ENCODE measurements at places on chromosomes 3 and 15.

- DNase-seq: peak; percentile 20
These were observed 291.0 kb downstream of the TBL1XR1 start for GRCh38 chr3:176906046-176906905.

- DNase-seq: no peak
These were observed 18.9 kb upstream of the ATP8B4 start for GRCh38 chr15:50137893-50138292.

DNA sequence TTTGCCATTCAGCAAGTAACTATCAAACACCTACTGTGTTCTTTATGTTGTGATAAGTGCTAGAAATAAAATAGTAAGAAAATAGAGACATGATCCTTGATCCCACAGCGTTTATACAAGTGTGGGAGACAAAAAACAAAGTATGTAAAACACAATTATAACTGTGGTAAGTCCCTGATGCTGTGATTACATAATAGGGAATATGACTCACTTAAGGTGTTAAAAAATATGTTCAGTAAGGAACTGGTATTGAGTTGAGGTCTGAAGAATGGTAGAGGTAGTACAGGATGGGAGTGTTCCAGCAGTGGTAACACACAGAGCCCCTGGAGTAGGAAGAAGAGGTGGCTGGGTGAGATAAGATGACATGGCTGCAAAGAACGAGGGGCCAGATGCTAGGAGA lies 132.1 kb upstream of the TMC3 start:
- no peak for DNase-seq

GRCh38 chr3:71384837-71385716 lies 198.5 kb downstream of the FOXP1 start:
- no peak for DNase-seq

GRCh38 chr15:92322566-92323355 lies 70.9 kb upstream of the ST8SIA2 start:
- DNase-seq: no peak

DNA sequence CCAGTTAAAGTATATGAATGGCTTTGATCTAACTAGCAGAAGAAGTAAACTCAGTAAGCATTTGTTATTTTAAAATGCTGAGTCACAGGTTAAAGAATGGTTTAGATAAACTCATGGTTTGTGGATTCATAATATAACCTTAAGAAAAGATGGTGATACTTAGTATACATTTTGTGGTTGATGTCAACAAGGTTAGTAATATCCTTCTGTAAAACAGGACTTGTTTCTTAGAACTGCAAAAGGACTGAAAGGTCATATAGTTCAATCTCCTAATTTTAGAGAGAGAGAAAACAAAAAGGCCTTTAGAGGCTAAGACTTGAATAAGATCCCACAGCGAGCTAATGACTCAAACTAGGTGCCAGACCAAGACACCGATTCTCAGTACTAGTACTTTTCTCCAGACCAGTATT lies 50.0 kb downstream of the STRIT1 start:
- no peak for DNase-seq

GRCh38 chr3:95218484-95218883 lies 1155.6 kb downstream of the NSUN3 start:
- DNase-seq: no peak

- DNase-seq: peak; percentile 81
These were observed 124.6 kb downstream of the ARRDC4 start for GRCh38 chr15:98085003-98085639.

GRCh38 chr3:148840451-148840850 lies 12.8 kb downstream of the CPB1 start:
- DNase-seq: no peak

GRCh38 chr15:84750583-84751092 lies 2.2 kb downstream of the ZNF592 start:
- DNase-seq: no peak

GRCh38 chr3:147191795-147192385 lies 214.5 kb downstream of the ZIC4 start:
- peak; percentile 45 for DNase-seq

DNA sequence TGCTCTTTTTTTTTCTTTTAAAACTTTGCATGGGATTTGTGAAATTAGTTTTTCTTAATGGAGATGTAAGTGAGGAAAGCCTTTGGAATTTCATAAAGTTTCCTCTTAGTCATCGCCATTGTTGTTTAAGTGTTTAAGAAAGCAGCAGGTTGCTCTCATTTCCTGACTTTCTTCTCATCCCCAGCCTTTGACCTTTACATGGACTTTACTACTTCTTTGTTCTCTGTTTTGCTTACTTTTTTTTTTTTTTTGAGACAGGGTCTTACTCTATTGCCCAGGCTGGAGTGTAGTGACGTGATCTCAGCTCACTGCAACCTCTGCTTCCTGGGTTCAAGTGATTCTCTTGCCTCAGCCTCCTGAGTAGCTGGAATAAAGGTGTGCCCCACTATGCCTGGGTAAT lies 38.6 kb downstream of the FBXL2 start:
- peak; percentile 43 for DNase-seq

- DNase-seq: no peak
These were observed 707.3 kb downstream of the SI start for GRCh38 chr3:164370970-164371369.

DNA sequence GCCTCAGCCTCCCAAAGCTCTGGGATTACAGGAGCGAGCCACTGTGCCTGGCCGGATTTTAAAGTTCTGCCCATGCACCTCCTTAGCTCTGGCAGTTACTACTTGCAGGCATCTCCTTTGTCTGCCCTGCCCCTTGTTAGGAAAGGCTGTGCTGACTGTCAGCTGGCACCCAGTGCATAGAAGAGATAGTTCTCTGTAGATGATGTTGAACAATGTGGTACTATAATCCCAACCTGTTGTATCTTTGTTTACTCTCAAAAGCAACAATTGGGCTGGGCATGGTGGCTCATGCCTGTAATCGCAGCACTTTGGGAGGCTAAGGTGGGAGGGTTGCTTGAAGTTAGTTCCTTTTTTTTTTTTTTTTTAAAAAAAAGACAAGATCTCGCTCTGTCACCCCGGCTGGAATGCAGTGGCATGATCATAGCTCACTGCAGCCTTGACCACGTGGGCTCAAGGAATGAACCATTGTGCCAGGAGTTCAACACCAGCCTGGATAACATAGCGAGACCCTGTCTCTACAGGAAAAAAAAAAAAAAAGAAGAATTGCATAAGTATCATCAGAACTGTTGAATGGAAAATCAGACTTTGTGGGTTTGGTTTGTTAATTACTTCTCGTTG lies 30.6 kb downstream of the FLNB start:
- DNase-seq: no peak

DNA sequence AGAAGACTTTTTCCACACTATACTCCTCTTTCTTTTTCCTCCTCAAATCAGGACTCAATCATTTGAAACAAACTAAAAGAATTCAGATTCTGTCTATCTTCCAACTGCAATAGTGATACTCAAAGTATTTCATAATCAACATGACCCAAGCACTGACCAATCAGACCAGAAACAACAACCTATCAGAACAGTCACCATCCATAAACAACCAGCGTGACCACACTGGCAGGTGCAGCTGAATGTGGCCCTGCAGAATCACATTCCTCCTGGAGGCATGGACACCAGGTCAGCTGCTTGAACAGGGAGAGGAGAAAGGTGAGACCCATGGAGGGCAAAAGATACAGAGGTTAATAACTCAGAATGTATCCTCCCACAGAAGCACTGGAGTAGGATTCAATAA lies 13.3 kb downstream of the HRG start:
- DNase-seq: no peak

DNA sequence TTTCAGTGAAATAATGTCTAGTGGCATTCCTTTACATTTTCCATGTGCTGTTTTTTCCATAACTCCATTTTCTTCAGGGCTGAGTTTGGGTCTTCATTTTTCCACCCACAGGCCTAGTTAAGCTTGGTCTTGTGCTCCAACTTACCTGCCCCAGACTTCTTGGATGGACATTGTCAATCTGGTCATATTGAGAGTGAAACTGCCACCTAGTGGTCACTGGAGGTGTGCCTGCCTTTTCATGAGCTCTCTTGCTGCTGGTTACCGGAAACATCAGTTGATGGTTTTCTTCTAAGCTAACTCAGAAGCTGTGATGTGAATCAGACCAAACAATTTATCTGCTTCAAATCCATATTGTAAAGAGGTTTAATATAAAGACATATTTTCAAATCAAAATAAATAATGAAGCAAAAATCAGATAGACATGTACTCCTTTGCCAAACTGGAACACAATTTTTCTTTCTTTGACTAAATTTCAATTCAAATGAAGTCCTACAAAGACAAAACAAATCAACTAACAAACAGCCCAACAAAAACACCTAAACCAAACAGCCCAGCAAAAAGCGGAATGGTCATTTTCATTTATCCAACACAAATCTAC lies 135.1 kb upstream of the RASGRP1 start:
- peak; percentile 77 for DNase-seq

DNA sequence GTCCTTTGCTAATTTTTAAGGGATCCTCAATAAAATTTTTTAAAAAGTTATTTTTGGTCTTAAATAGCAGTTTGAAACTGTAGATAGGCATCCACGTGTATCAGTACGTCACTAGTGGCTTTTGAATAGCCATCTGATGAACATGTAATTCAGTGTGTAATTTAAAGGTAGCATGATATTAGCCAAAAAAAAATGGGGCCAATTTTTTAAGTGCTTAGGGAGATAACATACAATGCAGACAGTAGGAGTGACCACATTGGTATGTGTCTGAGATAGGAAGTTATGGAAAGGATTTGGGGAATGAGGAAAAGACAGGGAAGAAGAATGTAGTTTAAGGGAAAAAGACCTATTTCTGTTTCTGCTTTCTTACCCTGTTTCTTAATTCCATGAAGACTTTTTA lies 2.5 kb downstream of the AP4E1 start:
- no peak for DNase-seq

DNA sequence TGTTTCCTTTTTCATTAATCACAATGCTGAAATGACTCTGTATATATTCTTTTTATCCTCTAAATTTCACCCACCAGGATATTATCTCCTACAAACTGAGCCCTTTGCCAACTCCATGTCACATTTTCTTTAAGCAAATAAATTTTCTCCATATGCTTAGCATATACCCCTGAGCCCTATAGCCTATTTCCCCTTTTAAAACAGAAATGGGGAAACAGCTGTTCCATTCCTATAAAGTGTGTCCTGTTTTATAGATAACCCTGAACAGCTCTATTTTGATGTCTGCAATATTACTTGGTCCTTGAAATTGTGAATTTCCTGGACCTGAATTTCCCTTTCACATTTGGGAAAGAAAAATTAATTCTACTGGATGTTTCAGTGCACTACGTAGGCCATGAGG lies 15.6 kb upstream of the FILIP1L start:
- DNase-seq: no peak
